ENCODE measurements at places on chromosomes 6 and 20.

DNA sequence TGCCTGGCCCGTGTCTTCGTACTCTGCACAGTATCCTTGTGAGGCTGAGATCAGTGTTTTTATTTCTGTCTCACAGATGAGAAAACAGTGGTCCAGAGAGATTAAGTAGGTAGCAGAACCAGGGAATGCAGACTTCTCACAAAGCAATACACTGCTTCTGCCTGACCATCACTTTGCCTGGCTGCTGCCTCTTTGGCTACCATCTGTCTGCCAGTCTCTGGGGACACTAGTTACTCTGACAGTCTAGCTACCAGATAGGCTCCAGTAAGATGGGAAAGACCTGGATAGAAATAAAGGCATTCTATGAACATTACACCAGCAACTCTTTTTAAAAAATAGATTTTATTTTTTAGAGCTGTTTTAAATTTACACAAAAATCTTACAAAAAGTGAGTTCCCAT, 96.9 kb downstream of the PHACTR3 start:
- DNase-seq = no peak

GRCh38 chr6:146997062-146997461, 207.2 kb upstream of the STXBP5 start:
- DNase-seq = no peak

DNA sequence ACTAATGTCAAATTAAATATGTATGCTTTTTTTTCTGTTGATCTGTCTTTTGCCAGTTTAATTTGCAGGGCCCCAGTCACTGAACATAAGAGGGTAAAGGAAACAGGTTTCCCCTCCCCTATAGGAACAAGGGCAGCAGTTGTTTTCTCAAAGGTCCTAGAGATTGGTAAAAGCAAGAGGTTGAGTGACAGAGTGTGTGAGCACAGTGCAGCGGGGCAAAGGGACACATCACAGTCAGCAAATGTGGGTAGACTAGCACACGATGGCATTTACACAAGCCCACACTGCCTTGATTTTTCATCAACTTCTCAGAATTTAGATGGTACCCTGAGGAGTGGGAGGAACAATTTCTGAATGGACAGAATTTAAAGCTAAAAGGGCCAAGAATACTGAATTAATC, 138.7 kb upstream of the MYLIP start:
- DNase-seq = no peak

DNA sequence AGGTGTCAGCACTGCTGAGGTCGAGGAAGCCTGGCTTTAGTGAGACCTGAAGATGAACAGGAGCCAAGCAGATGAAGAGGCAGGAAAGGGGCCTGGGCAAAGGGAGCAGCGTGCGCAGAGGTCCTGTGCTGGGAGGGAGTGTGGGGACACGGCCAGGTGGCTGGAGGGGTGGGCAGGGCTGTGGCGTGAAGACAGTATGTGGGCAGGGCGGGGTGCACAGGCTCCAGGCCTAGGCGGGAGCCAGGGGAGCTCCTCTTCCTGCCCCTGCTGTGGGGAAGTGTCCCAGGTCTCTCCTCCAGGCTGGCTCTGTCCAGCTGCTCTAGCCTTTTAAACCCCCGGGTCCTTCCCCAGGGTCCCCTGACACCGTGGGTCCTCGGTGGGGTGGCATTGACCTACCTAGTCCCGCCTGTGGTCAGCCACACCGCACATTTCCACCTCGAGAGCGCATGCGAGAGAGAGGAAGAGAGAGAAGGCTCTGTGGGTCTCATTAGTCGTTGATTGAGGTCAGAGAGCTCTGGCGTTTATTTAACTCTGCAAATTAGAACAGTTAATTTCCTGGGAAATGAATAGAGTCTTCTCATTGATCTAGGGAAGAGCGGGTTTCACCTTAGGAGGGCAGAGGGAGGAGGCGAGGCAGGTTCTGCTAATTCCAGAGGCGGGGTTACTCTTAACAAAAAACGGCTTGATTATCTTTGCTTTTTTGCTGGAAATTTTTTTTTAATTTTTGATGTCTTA, 68.8 kb downstream of the CDH4 start:
- no peak for DNase-seq

DNA sequence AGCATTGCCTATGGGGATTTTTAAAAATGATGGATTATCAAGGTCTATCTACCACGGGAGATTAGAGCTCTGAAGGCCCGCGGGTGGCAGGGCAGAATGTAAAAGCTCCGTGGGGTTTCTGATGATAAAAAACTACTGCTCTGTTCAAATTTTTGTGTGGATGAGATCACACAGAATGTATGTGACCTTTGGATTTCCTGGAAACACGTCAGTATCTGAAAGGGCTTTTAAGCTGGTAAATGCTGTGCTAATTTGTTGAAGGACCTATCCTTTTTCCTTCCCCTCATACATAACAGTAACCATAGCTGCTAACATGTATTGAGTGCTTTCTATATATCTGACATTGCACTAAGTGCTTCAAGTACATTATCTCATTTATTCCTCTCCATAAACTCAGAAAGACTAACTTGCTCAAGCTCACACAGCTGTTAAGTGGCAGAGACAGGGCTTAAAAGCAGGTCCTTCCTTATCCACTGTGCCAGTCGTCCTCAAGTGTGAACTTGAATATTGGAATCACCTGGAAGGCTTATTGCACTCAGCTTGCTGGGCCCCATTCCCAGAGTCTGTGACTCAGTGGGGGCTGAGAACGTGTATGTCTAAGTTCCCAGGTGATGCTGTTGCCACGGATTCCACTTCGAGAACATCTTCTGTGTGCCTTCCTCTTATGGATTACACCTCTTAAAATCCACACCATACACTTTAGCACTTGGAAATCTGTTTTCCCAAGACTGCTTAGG, 1.9 kb upstream of the TMEM242 start:
- no peak for DNase-seq

DNA sequence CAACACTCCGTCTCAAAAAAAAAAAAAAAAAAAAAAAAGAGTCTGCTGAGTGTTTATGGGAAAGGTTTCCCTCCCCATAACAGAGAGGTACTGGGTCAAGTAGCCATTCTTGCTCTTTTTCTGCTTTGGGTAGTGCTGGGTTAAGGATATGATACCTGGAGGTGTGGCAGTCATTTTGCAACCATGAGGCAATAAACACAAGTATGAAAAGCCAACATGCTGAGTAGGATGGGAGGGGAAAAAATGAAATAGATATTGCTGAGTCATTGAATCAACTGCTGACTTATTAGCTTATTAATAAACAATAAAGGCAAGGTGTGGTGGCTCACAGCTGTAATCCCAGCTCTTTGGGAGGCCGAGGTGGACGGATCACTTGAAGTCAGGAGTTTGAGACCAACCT, 2.3 kb upstream of the TOMM34 start:
- DNase-seq = no peak

DNA sequence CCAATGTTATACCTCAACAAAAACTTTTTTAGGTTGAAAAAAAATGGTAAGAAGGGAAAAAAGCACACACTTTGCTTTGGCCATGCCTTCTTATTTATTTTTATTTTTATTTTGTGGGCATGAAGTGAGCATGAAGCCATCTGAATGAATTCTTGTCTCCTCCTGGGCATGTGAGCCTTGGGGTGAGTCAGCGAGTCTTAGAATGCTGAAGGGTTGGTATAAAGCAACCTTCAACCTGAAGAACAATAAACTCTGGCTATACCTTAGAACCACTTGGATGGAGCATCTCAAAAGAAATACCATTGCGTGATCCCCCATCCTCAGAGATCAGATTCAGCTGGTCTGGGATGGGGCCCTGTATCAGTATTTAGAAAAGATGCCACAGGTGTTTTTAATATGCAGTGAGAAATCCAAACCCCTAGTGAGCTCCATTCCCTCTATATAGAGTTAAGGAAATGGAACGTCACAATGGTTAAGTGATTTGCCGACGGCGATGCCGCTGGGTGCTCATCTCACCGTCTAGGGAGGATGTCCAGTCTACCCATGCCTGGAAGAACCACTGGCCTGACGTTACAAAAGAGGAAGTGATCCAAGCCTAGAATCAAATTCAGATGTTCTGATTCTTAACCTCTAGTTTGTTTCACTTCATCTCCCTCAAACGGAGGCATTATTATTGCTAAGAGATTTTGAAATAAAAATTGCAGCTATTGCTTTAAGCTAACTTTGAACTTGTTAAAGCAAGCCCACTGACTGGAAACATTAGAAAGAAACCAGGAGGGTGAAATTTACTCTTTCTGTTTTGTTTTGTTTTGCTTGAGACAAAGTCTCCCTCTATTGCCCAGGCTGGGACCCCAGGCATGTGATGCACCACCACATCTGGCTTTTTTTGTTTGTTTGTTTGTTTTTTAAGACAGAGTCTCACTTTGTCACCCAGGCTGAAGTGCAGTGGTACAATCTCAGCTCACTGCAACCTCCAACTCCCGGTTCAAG, 67.1 kb downstream of the EDN1 start:
- DNase-seq = no peak

- DNase-seq = no peak
Measured at GRCh38 chr6:44226368-44227147, 3.2 kb downstream of the SLC29A1 start.

- DNase-seq = no peak
Measured at GRCh38 chr6:7731294-7731693, 5.4 kb downstream of the BMP6 start.

GRCh38 chr6:25582101-25582500, 69.9 kb upstream of the SCGN start:
- no peak for DNase-seq

GRCh38 chr6:113495521-113495920, 361.6 kb upstream of the MARCKS start:
- no peak for DNase-seq

GRCh38 chr20:14582855-14583254, 245.4 kb upstream of the FLRT3 start:
- no peak for DNase-seq

DNA sequence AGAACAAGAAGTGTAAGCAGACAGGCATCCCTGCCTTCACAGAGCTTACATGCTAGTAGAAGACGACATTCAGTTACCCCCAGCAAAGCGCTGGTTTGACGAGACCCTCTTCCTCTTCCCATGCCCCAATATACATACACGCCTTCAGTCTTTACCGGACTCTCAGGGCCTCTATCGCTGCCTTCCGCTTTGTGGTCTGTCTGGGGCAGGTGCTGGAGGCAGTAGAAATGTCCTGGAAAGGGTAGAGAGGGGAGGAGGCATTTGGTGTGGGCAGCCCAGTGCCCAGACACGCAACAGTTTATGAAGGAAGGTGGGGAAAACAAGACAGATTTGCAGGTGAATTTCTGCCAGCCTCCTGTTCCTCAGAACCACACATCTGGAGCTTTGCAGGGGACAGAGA, 6.0 kb downstream of the SMPD2 start:
- DNase-seq = no peak

DNA sequence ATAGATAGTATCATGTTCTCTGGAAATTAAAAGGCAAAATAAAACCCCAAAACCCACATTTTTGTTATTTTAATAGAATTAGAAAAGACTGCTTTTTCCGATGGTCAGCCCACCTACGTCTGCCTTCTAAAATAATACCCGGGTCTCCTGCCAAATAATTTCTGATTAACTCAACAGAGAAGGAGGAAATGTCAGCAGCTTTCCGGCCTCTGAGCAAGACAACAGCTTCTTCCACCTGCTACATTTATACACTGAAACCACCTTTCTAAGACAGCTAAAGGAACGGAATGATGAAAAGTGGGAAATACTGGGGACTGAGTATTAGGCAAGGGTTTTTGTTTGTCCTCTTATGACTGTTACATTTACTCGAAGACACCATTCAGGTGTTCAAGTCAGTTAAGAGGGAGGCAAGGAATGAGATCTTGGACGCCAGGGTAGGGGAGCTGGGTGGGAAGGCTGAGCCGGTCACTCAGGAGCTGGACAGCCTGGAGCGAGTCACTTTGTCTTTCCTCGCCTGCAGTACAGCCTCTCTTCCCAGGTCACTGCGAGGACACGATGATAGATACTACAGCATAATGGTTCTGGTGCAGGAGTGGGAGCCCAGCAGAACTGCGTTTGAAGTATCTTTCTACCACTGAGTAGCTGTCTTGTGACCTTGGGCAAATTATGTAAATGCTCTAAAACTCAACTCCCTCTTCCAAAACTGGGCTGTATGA, 96.3 kb upstream of the QKI start:
- no peak for DNase-seq

DNA sequence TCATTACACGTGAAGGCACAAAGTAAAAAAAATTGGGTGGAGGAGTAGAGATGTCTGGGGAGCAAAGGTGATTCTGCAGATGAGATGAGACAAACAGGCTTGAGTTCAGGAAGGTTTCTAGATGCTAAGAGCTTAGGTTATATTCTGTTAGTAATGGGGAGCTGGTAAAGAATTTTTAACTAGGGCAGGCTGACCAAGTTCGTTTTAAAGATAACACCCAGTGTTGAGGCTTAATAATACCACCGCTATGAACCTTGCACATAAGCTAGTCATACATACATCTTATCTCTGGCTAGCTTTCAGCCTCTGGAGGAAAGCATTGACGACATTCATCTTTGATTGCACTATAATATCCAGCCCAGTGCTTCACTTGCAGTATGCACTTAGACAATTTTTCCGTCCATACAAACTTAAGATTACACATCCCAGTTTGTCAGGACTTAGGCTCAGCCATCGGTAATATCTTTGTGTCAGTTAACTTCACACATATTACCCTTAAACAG, 12.1 kb downstream of the NHSL1 start:
- no peak for DNase-seq

DNA sequence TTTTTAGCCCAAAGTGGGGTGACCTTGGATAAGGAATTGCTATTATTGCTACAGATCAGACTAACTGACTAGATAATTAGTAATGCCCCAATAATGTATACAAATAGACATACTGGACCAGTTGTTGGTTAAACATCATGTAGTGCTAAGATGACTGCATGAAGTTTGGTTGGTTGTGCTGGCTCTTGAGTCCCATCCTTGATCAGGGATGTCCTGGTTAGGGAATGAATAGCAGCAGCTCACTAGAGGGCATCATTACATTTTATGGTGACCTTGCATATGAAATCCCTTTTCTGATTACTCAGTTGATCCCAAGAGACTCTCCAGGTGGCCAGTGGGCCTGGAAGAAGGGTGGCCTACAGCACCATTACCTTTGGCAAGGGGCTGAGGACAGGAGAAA, 10.9 kb downstream of the TPBG start:
- DNase-seq = no peak

DNA sequence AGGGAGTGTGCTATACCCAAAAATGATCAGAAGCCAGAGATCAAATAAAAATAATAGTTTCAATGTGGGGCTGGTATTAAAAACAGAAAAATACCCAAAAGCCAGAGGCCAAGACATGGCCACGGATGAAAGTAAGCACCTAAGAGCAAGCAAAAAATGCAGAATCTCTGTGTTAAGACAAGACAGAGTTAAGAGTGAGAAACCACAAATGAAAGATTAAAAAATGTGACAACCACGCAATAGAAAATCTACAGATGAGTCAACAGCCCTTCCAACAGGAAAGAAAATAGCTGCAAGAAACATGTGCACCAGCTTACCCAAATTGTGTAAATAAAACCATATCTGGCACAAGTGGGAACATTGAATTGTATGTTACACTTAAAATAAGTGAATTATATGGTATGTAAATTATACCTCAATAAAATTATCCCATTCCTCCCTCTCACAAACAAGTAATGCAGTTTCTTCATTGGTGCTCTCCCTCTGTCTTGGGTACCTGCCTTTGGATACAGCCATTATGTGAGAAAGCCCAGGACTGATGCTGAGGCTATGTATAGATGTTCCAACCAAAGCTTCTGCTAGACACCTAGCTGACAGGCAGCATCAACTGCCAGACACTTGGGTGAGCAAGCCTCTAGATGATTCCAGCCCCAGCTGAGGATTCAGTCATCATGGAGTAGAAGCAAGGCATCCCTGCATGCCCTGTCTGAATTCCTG, 55.3 kb upstream of the UFL1 start:
- DNase-seq = no peak
